ENCODE measurements at places on chromosomes 2 and 18.

- no peak for DNase-seq
These were observed 93.6 kb upstream of the FAM117B start for GRCh38 chr2:202541137-202541536.

GRCh38 chr18:76482971-76483691 lies 11.9 kb downstream of the ZNF516 start:
- DNase-seq, result no peak

- DNase-seq, result no peak
These were observed 2.0 kb upstream of the UPP2 start for GRCh38 chr2:158099716-158100115.

- DNase-seq, result no peak
These were observed 32.8 kb downstream of the TTC21B start for GRCh38 chr2:165920748-165921147.

GRCh38 chr18:49728542-49728941 lies 84.8 kb downstream of the ACAA2 start:
- DNase-seq, result peak; percentile 81

GRCh38 chr2:20585359-20585709 lies 65.6 kb downstream of the HS1BP3 start:
- DNase-seq, result no peak

DNA sequence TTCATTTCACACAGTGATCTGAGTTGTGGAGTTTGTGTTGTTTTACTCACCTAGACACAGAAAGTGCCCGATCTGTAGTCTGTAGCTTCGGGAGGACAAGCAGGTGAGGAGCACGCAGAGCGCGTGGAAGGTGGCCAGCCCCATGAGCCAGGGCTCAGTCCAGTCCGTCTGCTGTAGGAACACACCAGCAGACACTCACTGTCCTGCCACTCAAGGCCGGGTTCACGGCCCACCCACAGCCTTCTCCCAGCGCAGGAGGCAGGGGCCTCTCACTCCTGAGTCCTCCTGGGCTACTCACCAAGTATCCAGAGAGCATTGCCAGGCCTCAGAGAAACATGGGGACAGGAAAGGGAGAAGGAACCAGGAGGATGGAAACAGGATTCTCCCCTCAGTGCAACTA lies 1.7 kb downstream of the TMEM18 start:
- no peak for DNase-seq

GRCh38 chr2:98937906-98938305 lies 1.9 kb upstream of the CRACDL start:
- no peak for DNase-seq

DNA sequence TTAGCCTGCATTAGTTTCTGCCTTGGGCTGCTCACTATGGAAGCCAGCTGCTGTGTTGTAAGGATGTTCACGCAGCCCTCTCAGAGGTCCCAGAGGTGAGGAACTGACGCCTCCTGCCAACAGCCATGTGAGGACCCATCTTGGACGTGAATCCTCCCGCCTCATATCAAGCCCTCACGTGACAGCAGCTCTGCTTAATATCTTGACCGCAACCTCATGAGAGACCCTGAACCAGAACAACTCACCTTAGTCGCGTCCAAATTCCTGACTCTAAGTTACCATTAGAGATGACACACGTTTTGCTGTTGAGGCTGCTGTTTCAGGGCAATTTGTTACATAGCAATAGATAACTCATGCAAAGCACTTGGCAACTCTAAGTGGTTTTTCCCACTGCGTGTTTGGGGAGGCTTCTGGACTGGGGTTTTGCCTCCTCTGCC lies 97.7 kb downstream of the TMEM17 start:
- no peak for DNase-seq

GRCh38 chr2:212477571-212477970 lies 61.0 kb downstream of the ERBB4 start:
- DNase-seq, result no peak

DNA sequence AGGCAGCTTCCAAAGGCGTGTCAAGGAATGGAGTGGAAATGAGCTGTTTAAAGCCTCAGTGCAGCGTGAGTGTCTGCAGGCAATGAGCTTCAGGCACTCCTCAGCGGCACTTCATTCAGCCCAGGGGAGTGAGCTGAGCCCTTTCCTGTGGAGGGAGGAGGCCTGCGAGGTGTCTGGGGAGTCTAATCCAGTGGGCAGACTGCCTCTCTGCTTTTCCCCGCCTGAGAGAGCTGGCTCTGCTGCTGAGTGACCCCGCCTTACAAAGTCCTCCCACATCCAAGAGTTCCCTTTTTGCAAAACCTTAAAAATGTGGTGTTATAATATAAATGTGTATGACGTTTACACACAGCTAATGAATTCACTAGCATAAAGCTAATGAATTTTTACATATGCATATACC lies 7.0 kb upstream of the LDLRAD4 start:
- no peak for DNase-seq

- no peak for DNase-seq
These were observed 683 bp upstream of the DNAJC27 start for GRCh38 chr2:24972315-24972961.

DNA sequence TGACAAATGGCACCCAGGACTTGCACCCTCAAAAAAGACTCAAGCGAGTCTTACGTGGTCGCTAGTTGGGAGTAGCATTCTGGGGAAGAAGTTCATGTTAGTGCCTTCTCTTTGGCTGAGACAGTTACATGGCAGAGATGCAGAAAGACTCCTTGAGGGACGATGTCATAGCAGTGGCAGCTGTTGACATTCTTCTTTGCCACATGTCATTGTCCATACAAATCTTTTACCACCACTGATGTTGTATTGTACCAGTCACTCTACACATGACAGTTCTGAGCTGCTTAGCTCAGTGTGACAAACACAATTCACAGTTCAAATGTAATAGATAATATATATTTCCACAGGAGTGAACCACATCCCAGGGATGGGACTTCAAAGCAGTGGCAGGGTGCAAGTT lies 197.1 kb downstream of the TCF4 start:
- no peak for DNase-seq

DNA sequence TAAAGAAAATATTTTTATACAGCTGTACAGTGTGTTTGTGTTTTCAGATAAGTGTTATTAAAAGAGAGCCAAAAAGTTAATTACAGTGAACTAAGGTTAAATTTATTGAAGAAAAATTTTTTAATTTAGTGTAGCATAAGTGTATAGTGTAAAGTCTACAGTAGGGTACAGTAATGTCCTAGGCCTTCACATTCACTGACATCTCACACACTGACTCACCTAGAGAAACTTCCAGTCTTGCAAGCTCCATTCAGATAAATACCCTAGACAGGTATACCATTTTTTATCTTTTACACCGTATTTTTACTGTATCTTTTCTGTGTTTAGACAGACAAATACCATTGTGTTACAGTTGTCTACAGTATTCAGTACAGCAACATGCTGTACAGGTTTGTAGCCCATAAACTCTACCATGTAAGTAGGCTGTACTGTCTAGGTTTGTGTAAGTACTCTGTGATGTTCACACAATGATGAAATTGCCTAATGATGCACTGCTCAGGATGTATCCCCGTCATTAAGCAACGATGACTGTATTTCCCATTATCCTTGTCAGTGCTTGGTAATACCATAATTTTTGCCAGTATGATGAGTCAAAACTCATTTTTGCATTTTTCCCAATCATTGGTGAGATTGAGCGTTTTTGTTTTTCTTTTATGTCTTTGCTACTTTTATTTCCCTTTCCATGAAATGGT lies 48.2 kb upstream of the B3GNT2 start:
- no peak for DNase-seq

DNA sequence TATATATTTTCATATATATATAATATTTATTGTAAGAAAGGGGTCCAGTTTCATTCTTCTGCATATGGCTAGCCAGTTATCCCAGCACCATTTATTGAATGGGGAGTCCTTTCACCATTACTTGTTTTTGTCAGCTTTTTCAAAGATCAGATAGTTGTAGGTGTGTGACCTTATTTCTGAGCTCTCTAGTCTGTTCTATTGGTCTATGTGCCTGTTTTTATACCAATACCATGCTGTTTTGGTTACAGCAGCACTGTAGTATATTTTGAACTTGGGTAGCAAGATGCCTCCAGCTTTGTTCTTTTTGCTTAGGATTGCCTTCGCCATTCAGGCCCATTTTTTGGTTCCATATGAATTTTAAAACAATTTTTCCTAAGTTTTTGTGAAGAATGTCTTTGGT lies 320.1 kb downstream of the CDH2 start:
- no peak for DNase-seq

GRCh38 chr2:199443589-199444130 lies 14.1 kb downstream of the SATB2 start:
- no peak for DNase-seq

GRCh38 chr2:64562148-64562784 lies 38.1 kb downstream of the AFTPH start:
- no peak for DNase-seq

DNA sequence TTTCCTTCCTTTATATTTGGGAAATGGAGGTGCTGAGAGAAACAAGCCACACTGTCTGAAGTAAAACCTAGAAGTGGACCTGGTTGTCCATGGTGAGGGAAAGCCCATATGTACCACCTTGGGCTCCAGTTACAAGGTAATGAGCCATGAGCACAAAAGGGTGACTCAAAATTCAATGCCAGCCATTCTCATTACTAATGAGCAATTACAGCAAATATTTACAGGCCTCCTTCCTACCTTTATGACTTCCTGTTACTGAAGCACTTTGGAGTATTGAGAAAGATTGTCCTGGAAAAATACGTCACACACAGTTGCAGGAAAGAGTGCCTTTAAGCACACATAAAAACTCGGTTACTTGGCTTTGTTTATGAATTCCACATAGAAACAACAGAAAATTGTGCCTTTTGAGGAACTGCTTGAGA lies 9.1 kb downstream of the EPAS1 start:
- no peak for DNase-seq

DNA sequence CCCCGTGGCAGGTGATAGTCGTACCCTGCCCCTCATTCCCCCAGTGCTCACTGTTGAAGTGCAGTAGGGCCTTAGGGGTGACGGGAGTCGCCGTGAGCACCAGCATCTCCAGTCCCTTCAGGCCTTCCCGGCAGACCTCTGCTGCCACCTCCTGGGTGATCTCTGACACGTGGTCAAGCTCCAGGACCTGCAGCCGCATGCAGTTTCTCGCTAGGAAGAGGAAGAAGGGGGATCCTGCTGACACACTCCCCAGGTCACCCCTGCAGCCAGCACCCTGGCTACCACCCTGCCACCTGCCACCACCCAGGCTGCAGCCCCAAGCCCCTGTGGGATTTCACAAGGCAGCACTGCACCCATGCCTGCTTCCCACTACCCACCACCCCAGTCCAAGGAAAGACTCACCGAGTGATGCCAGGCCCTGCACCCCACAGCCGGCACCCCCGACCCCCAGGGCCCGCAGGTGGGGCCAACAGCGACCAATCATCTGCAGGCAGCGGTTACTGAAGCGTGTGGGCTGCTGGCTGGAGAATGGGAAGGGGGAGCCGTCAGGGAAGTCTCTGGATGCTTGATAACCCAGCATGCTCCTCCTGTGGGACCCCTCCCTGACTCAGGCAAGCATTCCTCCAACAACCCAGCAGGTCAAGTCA lies 23.8 kb downstream of the FBXO41 start:
- DNase-seq, result peak; percentile 76

DNA sequence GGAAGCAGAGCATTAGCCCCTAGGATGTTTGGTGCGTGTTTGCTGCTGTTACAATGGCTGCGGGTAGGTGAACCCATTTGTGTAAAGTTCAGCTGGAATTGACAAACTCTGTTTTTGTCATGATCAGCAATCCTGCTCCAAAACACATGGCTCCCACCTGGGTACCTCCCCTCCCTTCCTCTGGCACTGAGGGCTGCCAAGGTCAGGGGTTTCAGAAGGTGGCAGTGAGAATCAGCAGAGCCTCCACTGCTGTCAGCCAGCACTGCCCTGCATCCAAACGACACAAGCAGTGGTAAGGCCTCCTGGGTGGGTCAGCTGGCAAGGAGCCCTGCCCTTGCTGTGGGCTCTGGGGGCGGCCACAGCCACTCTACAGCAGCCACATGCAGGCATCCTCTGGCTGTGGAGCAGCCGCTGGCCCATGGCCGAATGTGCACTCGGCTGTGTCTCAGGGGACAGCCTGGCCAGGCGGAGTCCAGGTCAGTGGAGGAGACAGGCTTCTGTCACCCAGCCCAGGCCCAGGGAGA lies 32.8 kb upstream of the LDLRAD4 start:
- no peak for DNase-seq

- no peak for DNase-seq
These were observed 70.1 kb downstream of the BCL11A start for GRCh38 chr2:60483401-60483800.

DNA sequence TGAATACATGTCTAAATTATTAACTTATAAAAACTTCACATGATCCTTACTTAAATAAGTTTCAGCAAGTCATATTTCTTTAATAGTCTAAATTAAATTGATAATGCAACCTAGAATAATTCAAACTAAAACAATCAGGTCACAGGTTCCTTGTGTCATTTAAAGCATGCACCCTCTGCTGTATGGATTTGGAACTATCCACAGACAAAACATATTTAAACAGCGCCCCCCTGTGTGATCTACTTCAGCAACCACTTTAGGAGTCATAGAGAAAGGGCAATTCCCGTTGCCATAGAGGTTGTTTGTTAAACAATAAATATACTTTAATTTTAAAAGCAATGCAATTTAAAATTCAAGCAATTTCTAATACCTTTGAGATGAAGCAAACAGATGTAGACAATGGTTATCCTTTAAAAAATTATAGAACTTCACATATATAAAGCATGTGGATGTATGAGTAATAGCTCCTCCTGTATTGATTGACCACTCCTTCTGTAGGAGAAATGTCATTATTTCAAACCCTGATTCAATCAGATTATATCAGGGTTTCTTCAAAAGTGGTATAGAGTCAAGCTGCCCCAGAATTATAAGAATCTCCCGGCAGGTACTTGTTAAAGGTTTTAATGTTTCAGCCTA lies 21.2 kb downstream of the GRB14 start:
- peak; percentile 26 for DNase-seq

All from WTC11 (cell line).